ENCODE measurements at places on chromosomes 4 and X.

DNA sequence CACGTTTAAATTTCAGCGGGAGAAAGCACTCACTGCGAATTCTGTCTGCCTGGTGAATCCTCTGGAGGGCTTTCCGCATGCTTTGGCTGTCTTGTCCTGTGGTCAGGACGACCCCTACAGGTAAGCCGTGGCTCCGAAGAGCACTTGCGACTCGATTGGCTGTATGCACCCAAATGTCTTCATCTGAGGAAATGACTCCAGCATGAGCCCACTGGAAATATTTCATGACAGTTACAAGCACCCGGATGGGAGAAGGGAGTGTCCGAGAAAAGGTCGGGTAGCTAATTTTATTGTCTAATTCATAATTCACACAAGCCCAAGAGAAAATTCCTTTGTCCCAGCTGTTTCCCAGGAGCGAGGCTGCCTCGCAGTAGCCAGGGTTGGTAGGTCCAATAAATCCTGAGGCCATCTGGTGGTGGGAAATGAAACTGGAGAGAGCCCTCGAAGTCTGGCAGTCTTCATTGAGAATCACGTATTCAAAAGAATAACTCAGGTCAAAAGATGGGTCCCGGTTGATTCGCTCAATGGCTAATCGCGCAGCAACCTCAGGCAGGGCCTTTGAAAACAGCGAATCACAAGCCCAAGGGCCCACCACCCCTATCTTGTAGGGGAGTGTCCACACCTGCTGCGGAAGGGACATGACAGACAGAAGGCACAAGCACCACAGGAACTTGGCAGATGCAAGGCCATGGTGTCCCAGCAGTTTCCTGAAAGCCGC lies 6.6 kb downstream of the GUCY2F start:
- peak; percentile 66 for DNase-seq

GRCh38 chrX:56314334-56314733 lies 82.2 kb downstream of the KLF8 start:
- DNase-seq: no peak

DNA sequence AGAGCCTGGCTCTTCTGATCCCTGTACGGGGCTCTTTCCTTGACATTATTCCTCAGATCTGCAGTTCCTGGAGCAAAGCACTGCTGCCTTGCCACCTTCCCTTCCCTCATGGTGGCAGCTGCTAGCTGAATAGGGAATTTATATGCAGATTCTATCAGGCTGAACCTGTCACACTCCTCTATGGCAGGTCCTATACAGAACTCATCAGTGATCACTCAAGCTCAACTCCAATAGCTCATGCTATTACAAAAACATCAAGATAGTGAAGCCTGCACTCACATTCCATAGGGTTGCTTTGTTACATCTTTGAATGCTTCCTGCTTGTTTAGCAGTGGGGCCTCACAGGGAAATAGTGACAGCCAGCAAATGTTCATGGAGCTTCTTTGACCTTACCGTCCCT lies 71.7 kb downstream of the SLC2A9 start:
- no peak for DNase-seq

DNA sequence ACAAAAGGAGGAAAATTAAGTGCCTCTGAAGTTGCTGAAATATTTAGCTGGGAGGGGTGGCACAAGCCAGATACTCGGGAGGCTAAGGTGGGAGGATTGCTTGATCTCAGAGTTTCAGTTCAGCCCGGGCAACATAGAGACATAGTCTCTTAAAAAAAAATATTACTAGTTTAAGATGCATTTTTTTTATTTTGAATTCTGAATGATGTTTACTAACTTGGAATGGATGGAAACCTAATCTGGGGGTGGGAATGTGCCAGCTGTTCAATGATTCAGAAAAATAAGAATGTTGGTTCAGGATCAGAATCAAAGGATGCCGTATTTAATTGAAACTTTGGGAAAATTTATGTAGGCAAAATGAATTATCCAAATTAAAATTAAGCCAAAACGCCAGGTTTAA lies 167.2 kb upstream of the ANK2 start:
- DNase-seq: no peak

GRCh38 chr4:66246643-66247042 lies 576.4 kb upstream of the EPHA5 start:
- DNase-seq: no peak

Data from NCI-H1930 (cell line).